Mesenteric fat pad (tissue), 1 donor: ENCODE measurements at places on chromosomes 5 and 9.

- DNase-seq, result no peak
Measured at GRCh38 chr5:10853154-10853553, 92.1 kb upstream of the DAP start.

GRCh38 chr9:78542491-78543181 lies 245.7 kb downstream of the PSAT1 start:
- DNase-seq, result no peak

DNA sequence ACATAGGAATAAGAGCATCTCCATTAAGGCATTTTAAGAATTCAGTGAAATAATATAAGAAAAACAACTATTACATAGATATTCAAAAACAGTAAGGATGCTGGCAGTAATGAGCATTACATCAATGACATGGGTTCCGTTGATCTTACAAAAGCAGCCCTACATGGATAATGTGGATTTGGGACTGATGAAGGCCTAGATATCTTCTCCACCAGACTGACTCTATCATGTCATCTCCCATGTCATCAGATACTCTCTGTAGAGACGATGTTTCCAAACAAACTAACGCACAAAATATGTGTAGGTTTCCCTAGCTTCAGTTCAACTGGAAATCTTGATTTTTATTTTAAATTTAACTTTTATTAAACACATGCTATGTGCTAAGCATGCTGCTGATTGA lies 3.6 kb downstream of the LURAP1L start:
- DNase-seq, result no peak

DNA sequence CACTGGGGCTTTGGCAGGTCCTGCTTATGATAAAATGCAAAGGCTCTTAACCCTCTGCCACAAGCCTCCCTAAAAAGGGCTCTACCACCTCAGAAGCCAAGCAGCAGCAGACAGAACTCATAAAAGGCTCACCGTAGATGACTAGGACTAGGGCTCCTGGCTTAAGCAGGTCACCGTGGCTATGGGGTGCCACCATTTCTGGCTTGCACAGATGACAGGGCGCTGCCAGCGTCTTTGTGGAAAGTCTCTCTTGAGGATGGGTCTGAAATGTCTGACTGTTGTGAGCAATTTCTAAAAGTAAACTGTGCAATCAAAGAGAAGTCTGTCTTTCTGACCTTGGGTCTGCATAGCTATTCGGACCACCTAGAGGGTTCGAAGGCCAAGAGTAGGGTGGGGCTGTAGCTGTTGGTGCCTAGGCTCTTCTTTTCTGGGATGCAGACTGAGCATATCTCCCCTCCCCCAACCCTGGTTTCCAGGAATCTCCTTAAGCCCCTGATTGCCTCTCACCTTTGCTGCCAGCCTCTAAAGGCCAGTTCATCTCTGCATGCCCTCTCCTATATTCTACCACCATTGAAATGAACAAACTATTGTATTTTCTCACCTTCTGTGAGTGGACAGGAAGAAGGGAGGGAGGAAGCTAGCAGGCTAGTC lies 307.4 kb downstream of the ARHGAP26 start:
- DNase-seq, result no peak

- no peak for DNase-seq
Measured at GRCh38 chr5:75510417-75510835, 1.0 kb downstream of the CERT1 start.

GRCh38 chr9:134220311-134220710 lies 55.9 kb upstream of the RNU6ATAC start:
- DNase-seq, result no peak

DNA sequence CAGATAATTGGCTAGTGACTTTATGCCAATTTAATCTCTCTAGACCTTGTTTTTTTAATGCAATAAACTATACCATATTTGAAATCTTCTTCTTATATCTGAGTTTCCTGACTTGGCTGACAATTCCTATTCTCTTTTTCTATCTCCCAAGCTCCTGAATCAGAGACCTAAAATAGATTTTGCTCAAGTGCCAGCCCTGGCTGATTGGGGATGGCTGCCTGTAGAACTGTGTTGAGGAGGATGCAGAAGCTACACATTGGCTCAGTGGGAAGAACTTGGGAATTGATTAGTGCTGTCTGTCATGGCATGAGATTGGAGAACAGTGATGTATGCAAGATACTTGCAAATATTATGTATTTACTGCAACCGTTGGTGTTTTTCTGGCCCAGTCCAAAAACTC lies 132.8 kb downstream of the INSYN2B start:
- no peak for DNase-seq

DNA sequence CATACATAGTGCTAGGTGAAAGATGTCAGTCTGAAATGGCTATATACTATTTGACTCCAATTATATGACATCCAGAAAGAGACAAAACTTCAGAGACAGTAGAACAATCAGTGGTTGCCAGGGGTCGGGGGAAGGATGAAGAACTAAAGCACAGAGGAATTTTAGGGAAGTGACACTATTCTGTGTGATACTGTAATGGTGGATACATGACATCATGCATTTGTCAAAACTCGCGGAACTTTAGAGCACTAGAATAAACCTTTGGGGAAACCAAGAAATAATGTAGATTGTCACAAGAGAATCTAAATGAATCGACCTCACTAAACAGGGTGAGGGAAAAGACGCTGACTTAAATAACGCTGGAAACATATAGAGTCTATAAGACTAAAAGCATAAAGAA lies 107.0 kb upstream of the RETREG1 start:
- no peak for DNase-seq

DNA sequence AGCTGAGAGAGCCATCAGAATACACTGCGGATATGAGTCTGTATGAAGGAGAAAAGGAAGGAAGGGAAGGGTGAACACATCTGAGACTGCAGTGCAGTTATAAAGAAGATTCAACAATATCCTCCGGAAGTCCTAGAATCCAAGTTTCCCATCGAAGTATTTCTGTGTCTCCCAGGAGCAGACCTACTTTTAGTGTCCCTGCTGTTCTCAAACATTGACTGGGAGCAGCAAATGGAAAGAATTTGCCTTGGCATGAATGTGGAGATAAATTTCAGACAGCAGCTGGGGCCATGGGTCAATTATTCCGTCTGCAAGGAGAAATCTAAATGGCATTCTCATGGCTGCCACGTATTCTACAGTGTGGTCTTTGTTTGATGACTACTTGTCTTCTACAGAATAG lies 478.1 kb upstream of the SMC2 start:
- no peak for DNase-seq

DNA sequence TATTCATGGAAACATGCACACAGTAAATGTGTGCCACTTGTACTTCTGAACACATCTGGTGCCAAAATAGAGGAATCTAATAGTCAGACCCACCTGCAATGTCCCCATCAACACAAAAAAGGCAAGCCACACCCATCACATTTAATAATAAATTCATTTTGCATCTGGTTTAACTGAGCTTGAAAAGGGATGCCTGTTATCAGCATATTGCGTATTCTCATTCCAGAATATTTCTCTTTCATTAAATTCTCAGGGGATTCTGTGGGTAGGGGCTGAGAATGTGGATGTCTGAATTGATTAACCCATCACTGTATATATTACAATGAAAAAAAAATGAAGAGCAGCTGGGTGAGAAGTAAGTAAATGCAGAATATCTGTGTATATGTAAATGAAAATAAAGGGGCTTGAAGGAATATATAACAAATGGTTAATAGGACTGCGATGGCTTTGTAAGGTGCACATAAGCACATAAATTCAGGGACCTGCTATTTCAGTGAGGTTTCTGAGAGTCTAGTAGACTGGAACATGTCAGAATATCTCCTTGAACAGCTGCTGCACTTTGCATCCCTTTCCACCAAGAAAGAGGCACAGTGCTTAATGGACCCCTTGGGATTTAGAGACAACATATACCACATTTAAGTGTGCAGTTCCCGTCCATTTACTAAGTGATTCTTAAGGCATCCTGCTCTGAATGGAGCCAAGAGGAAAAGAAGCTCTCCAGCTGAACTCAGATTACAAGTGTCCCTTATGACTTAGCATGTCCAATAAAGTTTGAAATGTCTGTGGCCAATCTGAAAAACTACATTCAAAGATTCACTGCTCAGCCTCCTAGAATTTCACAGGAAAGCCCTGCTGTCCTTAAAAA lies 104.1 kb upstream of the NIPBL start:
- no peak for DNase-seq

DNA sequence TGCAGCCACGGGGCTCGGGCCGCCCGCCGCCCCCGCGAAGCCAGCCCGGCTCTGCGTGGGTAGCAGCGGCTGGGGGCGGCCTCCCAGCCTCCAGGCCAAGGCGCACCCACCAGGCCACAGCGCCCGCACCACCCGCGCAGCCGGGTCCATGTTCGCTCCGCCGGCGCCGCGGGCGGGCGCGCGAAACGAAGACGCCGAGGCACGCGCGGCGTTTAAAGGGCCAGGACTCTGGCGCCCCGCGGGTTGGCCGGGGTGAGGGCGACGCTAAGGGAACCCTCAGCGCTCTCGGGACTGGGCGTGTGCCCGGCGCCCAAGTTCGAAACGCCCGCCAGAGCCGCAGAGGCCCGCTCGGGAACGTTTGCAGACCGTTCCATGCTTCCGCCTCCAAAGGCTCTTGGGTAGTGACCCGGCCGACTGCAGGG lies at the start of gene PTGES2:
PTGES2 (minus strand) TSS at position 162 of the 422 bp plus-strand sequence; CDS start at position 150, 12 bp downstream.
- peak; percentile 95 for DNase-seq
